ENCODE measurements at places on chromosomes 13 and 19. TPM values are rescaled to one million over a fixed set of nuclear protein-coding genes. Genes with fewer than 3 reads are reported as not detected.

- no peaks in the 10 kb centered on the region for H3K36me3 ChIP-seq
- peaks cover 22% of the 10 kb centered on the region for H3K27me3 ChIP-seq
- no peak overlapping the region for H3K4me3 ChIP-seq
- H3K4me1 ChIP-seq = peaks cover 2% of the 10 kb centered on the region
These were observed 39.9 kb downstream of the SIGLEC7 start for GRCh38 chr19:51181913-51182419.

DNA sequence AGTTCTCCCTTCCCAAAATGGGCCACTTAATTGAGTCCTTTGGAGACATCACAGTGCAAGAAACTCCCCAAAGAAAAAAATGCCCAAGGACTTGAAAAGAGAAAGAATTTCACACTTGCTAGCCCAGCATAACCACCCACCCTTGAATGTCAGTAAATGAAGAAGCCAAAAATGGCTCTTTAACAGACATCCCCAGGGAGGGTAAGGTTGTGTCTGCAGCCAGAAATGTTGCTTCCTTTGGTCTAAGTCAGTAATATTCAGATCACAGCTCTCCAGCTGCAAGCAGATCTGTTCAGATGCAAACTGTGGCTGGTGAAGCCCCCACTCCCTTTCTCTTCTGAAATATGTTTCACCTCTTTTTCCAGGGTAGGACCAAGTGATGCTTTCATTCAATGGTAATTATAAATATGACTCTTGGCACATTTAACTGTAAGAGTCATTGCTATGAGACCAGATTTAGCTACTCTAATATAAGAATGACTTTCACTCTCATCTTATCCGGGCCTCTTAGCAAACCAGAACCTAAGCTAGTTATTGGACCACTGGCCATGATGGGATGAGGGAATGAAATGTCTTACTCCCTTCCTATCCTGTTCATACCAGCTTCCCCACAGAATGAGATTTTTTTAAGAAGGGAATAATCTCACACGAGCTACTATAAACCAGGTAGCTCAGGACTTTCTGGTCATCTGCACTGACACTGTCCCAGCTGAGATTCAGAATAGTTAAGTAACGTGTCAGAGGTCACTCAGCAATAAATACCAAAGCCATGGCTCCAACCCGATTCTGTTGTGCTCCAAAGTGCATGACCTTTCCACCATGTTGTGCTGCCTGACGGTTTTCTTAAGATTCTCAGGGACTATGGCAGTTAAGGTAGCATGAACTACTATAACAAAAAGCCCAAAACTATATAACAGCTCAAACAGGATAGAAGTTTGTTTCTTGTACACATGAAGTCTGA lies 234.1 kb downstream of the FOXO1 start:
- peak overlapping the region; percentile 7 for H3K27ac ChIP-seq
- H3K4me3 ChIP-seq = no peak overlapping the region
- peaks cover 36% of the 10 kb centered on the region for H3K4me1 ChIP-seq

The ADAMTSL5 gene
- 1.5 TPM for total RNA-seq

The RCBTB2 gene
- total RNA-seq = 1.9 TPM

- no peak overlapping the region for H3K4me3 ChIP-seq
- peaks cover 2% of the 10 kb centered on the region for H3K36me3 ChIP-seq
- H3K27ac ChIP-seq = no peak overlapping the region
- H3K27me3 ChIP-seq = no peaks in the 10 kb centered on the region
- peaks cover 19% of the 10 kb centered on the region for H3K4me1 ChIP-seq
These were observed 501.0 kb downstream of the FOXO1 start for GRCh38 chr13:40165316-40165932.

The SMIM17 gene
- total RNA-seq = not detected

- no peak overlapping the region for H3K4me3 ChIP-seq
- H3K27me3 ChIP-seq = peaks cover 14% of the 10 kb centered on the region
- no peak overlapping the region for H3K27ac ChIP-seq
- DNase-seq = no peak
These were observed 28.3 kb downstream of the SMAD9 start for GRCh38 chr13:36891752-36892151.

- H3K36me3 ChIP-seq = no peaks in the 10 kb centered on the region
- no peak overlapping the region for H3K4me3 ChIP-seq
- no peak overlapping the region for H3K27ac ChIP-seq
- no peaks in the 10 kb centered on the region for H3K27me3 ChIP-seq
- no peaks in the 10 kb centered on the region for H3K4me1 ChIP-seq
These were observed 394.7 kb upstream of the KLHL1 start for GRCh38 chr13:70502944-70503343.

- no peak for DNase-seq
- H3K36me3 ChIP-seq = no peaks in the 10 kb centered on the region
- H3K4me3 ChIP-seq = peak overlapping the region; percentile 59
- no peak overlapping the region for H3K27ac ChIP-seq
These were observed 6.0 kb downstream of the PEX11G start for GRCh38 chr19:7482584-7483439.

- H3K27ac ChIP-seq = no peak overlapping the region
- no peak for DNase-seq
- no peak overlapping the region for H3K4me3 ChIP-seq
- no peaks in the 10 kb centered on the region for H3K36me3 ChIP-seq
These were observed 75.1 kb downstream of the C13orf42 start for GRCh38 chr13:51035978-51036377.

- no peak overlapping the region for H3K27ac ChIP-seq
- no peak overlapping the region for H3K4me3 ChIP-seq
- H3K4me1 ChIP-seq = peaks cover 26% of the 10 kb centered on the region
- no peaks in the 10 kb centered on the region for H3K27me3 ChIP-seq
- peaks cover 13% of the 10 kb centered on the region for H3K36me3 ChIP-seq
These were observed 4.9 kb downstream of the PRR12 start for GRCh38 chr19:49595819-49596404.

The ETV2 gene
- 1.5 TPM for total RNA-seq

DNA sequence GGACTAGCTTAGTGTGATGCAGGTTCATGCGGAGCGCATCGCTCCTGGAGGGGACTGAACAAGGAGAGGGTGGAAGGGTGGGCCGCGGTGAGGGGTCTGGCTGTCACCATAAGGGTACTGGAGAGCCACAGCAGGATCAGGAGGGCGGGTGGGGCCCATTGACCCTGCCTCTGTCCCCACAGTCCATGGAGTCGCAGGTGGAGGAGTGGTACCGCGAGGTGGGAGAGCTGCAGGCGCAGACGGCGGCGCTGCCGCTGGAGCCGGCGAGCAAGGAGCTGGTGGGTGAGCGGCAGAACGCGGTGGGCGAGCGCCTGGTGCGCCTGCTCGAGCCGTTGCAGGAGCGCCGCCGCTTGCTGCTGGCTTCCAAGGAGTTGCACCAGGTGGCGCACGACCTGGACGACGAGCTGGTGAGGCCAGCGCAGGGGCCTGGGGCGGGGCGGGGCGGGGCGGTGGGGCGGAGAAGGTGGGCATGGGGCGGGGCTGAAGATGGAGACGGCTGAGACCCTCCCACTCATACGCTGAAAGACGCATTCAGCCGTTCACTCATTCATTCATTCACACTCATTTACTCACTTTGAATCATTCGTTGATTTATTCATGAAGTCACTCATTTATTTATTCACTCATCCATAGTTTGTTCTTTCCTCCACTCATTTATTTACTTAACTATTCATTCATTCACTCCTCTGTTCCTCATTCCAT lies 27.5 kb upstream of the SHKBP1 start:
- H3K36me3 ChIP-seq = no peaks in the 10 kb centered on the region
- H3K4me1 ChIP-seq = peaks cover 8% of the 10 kb centered on the region
- DNase-seq = peak; percentile 84
- peaks cover 54% of the 10 kb centered on the region for H3K27me3 ChIP-seq

DNA sequence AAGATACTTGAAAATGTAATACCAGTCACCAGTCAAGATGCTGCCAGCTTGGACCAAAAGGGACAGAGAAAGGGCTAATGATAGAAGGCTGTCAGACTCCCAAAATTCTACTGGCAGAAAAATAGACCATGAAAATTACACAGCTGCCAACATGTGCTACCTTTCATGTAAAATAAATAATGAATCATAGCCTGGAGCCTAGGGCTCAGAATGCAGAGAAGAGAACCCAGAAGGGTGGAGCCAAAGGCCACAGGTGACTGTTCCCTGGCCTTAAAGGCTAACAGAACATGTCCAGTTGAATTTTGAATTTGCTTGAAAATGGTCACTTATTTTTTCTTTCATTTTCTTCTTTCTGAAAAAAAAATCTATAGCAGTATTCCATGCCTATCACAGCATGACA lies 1827.0 kb upstream of the MIR17HG start:
- H3K36me3 ChIP-seq = no peaks in the 10 kb centered on the region
- no peaks in the 10 kb centered on the region for H3K27me3 ChIP-seq
- H3K4me1 ChIP-seq = no peaks in the 10 kb centered on the region
- no peak overlapping the region for H3K27ac ChIP-seq
- no peak overlapping the region for H3K4me3 ChIP-seq
- no peak for DNase-seq

The MAB21L1 gene
- total RNA-seq = 0.06 TPM

The CEACAM16 gene
- total RNA-seq = not detected

GRCh38 chr13:29621841-29622240 lies 26.4 kb upstream of the SLC7A1 start:
- H3K36me3 ChIP-seq = no peaks in the 10 kb centered on the region
- H3K27me3 ChIP-seq = peaks cover 16% of the 10 kb centered on the region
- DNase-seq = no peak
- H3K27ac ChIP-seq = no peak overlapping the region
- no peaks in the 10 kb centered on the region for H3K4me1 ChIP-seq

GRCh38 chr13:77898097-77898496 lies 20.5 kb downstream of the EDNRB start:
- H3K27me3 ChIP-seq = peaks cover 12% of the 10 kb centered on the region
- DNase-seq = no peak
- no peaks in the 10 kb centered on the region for H3K36me3 ChIP-seq
- no peaks in the 10 kb centered on the region for H3K4me1 ChIP-seq

The OVOL3 gene
- not detected for total RNA-seq

The CFAP97D2 gene
- total RNA-seq = not detected

DNA sequence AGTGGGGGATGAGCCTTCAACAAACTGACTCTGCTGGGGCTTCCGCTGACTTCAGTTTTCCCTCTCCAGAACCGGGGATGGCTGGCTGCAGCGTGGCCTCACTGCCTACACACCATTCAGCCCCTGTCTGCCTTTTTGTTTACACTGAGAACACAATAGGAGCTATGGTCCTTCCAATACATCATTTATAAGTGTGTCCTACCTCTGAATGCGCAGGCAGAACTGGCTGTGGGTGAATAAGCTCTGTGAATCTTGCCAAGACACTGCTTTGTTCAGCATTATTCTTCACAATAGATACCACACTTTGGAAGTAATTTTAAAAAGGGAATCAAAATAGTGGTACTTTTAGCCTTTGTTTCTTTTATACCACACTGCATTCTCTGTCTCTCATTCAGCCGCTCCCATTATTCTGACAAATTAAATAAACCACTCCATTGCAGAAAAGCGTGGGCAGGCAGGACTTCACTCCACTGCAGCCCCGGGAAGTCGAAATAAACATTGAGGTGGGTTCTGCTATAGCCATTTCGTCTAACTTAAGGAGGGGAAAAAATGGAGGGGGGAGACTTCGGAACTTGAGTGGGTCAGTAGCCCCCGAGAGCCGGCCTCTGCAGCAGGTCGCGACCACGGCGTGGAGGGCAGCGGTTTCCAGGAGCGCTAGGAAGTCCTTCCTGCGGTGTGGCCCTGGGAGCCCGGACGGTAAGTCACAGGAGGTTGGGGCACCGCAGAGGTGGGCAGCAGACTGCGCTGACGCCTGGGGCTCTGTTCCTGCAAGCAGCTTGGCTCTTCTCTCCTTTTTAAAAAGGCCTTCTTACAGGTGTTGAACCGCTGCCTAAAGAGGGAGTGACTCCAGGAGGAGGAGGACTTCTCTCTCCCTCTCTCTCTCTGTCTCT lies 94.8 kb upstream of the SOX1 start:
- H3K27ac ChIP-seq = no peak overlapping the region
- H3K36me3 ChIP-seq = no peaks in the 10 kb centered on the region
- H3K27me3 ChIP-seq = peaks cover 32% of the 10 kb centered on the region
- DNase-seq = no peak
- H3K4me1 ChIP-seq = no peaks in the 10 kb centered on the region

The C1QTNF9 gene
- not detected for total RNA-seq

DNA sequence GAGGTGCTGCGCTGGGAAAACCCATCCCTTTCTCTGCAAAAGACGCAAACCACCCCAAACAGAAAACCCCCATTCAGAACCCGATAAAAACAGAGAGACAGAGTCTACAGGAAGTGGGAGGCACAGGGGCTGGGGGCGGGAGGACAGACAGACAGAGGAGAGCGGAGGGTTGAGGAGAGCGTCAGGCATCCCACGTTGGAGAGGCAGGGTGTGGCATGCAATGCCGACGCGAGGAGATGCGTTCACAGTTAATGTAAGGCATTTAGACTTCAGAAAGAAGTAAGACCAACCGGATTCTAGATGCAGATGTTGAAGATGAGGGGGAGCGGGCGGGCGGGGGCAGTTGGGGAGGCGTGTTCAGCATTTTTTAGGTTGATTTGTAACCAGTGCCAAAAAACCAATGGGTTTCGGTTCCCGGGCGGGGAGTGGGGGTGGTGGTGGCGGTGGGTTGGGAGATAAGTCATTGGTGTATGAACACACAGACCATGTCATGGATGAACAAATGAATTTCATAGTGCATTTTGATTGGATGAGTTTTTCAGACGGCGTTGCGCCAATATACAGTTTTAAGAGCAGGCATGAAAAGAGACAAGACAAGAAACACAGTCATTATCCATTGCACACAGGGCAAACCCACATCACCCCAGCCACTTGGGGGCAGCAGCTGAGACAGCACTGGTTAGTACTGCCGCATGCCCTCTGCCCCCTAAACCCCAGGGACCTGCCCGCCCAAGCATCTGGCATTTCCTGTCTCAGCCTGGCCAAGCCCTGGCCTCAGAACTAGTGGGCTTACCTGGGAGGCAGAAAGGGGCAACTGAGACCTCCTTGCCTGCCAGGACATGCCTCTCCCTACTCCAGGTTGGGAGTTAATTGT lies 91.3 kb downstream of the IER2 start:
- no peaks in the 10 kb centered on the region for H3K36me3 ChIP-seq
- peak overlapping the region; percentile 16 for H3K4me3 ChIP-seq
- peaks cover 18% of the 10 kb centered on the region for H3K4me1 ChIP-seq
- DNase-seq = peak; percentile 43

- H3K27ac ChIP-seq = no peak overlapping the region
- no peak for DNase-seq
- H3K27me3 ChIP-seq = no peaks in the 10 kb centered on the region
- no peak overlapping the region for H3K4me3 ChIP-seq
These were observed 24.6 kb downstream of the POP4 start for GRCh38 chr19:29630655-29631054.

- no peak overlapping the region for H3K27ac ChIP-seq
- H3K27me3 ChIP-seq = peaks cover 6% of the 10 kb centered on the region
- peaks cover under 1% of the 10 kb centered on the region for H3K36me3 ChIP-seq
- no peak overlapping the region for H3K4me3 ChIP-seq
- no peak for DNase-seq
These were observed 50.8 kb downstream of the GPALPP1 start for GRCh38 chr13:45040173-45040572.

GRCh38 chr13:45953082-45953481 lies 99.5 kb downstream of the ZC3H13 start:
- H3K4me1 ChIP-seq = no peaks in the 10 kb centered on the region
- H3K4me3 ChIP-seq = no peak overlapping the region
- H3K36me3 ChIP-seq = peaks cover 17% of the 10 kb centered on the region
- H3K27ac ChIP-seq = no peak overlapping the region

- no peak for DNase-seq
- no peak overlapping the region for H3K27ac ChIP-seq
- H3K36me3 ChIP-seq = peaks cover 6% of the 10 kb centered on the region
- no peaks in the 10 kb centered on the region for H3K27me3 ChIP-seq
- H3K4me1 ChIP-seq = peaks cover 8% of the 10 kb centered on the region
These were observed 5.2 kb downstream of the PLEKHG2 start for GRCh38 chr19:39417463-39418181.
